ENCODE measurements at places on chromosomes 4 and X. TPM values are rescaled to one million over a fixed set of nuclear protein-coding genes. Genes with fewer than 3 reads are reported as not detected.

The PABPC1L2B gene
- not detected for polyA plus RNA-seq

DNA sequence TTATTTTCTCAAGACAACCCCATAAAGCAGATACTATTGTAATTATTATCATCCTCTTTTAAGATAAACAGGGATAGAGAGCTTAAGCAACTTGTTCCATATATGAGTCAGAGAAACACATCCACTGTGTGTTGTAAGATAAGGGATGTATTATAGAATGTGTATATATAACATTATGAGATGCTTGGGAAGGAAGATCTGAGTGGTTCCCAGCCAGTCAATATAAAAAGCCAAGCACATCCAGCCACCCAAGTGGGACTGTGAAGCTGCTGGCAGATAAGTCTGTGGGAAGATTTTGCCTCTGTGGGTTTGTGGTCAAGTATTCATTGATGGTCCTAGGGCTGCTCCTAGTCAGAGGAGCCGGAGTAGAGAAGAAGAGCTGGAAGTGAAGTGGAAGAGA lies 16.5 kb upstream of the BMPR1B start:
- DNase-seq = no peak

- no peak for DNase-seq
Measured at GRCh38 chr4:74327762-74328161, 19.5 kb downstream of the EPGN start.

DNA sequence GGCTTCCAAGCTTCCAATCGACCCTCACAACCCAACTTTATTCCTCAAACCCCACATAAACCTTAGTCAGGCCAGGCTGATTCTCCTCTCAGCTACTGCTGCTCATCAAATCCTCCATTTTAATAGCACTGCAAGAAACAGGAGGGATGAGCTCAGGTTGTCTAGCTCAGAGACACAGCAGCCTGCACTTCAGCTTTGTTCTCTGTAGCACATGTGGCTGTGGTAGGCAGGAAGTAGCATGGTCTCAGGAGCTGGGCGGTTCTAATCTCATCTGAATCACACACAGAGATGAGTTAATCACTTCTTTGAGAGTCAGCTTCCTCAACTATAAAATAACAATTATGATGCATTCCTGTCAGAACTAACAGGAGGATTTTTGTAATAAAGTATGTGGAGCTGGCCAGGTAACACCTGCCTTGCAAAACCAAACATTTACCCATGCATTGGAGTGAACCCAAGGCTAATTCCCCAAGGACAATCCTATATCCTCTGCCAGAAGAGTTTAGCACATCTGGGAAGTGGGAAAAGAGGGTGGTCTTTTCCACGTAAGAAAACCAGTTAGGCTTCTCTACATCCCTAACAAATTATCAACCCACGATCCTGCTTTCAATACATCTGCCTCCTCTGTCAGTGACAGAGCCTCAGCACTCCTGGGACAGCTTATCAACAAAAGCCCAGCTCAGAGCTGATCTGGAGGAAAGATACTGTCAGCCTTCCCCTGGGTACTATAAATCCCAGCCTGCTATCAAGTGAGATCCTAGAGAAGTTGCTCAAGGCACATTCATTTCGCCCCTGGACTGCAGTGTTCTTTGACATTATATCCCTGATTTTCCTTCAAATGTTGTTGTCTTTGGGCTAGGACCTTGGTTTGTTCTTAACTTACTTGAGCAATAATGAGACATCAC lies 32.8 kb downstream of the ELOVL6 start:
- no peak for DNase-seq

DNA sequence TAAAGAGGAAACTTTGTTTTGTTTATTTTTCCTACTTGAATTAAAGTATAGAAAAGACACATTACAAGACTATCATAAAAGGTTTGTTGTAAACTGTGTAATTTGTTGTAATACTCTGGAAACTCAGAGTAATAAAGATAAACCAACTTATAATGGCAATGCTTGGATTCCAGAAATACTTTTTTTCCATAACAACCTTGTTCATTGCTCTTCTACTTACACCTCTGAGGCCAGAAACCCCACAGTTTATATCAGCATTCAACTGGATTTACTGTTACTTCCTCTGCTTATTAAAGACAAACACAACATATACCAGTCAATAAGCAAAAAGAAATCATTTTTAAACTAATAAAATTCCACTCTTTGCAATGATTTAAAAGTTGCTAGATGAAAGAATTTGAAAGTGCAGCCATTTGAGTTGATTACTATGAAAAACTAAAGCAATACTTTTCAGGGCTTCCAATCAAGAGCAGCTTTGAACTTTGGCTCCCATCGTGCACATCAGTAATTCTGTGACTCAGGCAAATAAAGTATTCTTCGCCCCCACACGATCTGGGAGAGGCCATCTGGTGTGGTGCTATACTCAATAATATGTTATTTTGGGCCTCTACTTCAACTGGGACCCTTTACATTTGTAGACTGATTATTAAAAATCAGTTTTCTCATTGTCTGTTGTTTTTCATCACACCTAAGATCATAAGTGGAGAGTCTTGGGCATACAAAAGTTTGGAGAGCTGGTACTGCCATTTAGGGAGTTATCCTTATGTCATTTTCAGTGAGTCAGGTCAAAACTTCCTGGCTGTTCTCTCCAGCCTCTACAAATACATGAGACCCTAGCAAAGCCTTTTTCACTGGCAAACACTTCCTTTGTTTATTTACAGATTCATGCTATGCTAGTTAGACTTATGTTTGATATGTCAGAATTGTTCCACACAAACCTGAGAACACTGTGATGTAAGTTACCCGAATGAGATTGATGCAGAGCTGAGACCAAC lies 20.5 kb downstream of the DDIT4L start:
- DNase-seq = no peak
